CD14-positive monocyte (primary cell): ENCODE measurements at places on chromosomes 3 and 15.

DNA sequence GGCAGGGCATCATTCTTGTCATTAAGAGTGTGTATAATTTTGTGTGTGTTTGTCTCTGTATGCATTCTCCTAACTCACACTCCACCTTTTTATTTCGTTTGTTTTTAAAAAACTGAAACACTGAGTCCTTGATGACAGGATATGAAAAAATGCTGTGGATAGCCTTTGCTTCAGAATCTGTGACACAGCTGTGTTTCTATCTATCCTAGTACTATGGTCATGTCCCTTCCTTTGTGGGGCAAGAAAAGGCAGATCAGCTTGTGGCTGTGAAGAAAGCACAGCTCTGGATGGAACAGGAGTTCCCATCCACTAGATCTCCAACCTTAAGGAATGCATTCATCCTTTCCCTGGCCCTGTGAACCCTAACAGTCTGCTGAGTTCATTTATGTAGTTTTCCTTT is 60.3 kb downstream of the OTOL1 start:
- no peak for DNase-seq
- no peak overlapping the region for H3K4me3 ChIP-seq
- no peaks in the 10 kb centered on the region for H3K36me3 ChIP-seq

GRCh38 chr15:67512140-67512539 is 8.8 kb upstream of the C15orf61 start:
- no peaks in the 10 kb centered on the region for H3K27me3 ChIP-seq
- H3K4me3 ChIP-seq: no peak overlapping the region
- no peak for DNase-seq
- H3K36me3 ChIP-seq: peaks cover 3% of the 10 kb centered on the region

- H3K27ac ChIP-seq: no peak overlapping the region
- peaks cover 4% of the 10 kb centered on the region for H3K4me1 ChIP-seq
- H3K27me3 ChIP-seq: no peaks in the 10 kb centered on the region
- H3K4me3 ChIP-seq: no peak overlapping the region
- DNase-seq: no peak
Measured at GRCh38 chr3:133464573-133464972, 64.7 kb downstream of the BFSP2 start.

DNA sequence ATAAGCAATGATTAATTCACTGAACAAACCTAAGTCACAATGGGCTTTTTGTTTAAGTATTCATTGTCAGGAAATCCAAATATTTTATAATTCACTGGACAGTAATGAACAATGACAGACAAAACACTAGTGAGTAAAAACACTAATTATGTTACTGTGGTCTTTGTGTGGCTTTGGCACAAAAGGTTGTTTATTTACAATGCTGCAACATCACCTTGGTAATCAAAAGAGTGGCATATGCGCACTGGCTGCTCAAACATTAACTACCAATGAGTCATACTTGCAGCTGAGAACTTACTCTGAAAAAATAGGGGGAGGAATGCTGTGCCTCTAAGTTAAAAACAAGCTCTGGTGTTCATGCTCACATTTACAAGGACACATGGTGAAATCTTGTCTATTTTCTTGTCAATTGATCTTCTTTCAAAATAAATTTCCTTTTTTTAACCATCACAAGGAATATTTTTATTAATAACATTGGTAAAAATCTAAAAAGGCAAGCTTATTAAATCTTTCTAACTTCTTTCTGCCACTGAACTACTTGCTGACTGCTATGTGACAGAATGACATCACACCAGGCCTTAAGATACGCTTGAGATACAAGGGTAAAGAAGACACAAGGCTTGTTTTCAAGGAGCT is 85.2 kb upstream of the PPIB start:
- H3K27me3 ChIP-seq: no peaks in the 10 kb centered on the region
- DNase-seq: peak; percentile 4
- peaks cover 3% of the 10 kb centered on the region for H3K4me1 ChIP-seq
- no peak overlapping the region for H3K27ac ChIP-seq
- no peak overlapping the region for H3K4me3 ChIP-seq
- peaks cover 8% of the 10 kb centered on the region for H3K36me3 ChIP-seq

- no peak for DNase-seq
Measured at GRCh38 chr15:74251131-74251811, 15.1 kb downstream of the CCDC33 start.
